ENCODE measurements at places on chromosomes 11 and 22.

DNA sequence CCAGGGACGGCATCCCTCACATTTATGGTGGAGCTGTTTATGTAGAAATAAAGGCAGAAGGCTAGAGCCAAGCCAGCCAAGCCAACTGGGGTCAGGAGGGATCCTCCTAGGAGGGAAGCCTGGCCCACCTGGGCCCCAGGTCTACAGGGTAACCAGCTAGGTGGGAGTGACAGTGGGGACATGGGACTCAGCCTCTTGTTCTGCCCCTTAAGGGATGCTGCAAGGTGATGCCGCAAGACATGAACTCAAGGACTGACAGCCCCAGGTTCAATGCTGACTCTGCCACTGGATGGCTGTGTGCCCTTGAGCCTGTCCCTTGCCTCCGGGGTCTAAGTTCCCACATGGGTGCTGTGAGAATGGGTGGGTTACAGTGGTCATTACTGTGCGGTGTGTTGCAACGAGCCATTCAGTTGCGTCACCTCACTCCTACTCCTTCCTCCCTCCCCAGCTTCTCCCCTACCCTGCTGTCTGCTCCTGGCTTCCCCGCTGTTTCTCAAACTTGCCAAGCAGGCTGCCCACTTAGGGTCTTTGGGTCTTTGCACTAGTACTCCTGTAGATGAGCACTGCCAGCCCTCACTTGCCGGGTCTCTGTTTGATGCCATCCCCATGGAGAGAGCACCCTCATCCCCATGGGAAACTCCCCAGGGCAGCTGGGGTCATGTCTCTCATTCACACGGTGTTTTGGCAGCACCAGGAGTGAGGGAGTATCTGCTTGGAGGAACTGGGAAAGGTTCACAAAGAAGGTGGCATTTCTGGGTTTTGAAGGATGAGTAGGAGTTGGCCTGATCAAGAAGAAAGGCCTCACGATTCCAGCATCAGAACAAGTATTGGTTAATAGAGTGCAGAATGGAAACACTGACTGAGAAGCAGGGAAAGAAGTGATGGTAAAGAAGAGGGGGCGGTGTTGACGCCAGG is 43.0 kb upstream of the RTL6 start:
- DNase-seq: no peak

DNA sequence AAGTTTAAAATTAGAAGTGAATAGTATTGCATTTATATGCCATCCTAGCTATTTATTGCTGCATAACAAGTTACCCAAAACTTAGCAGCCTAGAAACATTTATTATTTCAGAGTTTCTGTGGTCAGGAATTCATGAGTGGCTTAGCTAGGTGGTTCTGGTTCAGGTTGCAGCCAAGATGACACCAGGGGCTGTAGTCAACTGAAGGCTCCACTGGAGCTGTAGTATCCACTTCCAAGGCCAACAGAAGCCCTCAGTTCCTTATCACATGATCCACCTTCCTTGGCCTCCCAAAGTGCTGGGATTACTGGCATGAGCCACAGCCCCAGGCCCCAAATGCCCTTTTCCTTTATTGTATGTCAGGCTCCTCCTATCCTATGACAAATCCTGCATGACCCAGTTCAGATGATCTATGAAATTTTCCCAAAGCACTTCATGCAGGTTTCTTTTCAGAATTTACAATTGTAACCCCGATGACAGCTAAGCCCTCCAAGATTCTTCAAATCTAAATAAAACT is 6.1 kb upstream of the ALG8 start:
- DNase-seq: no peak

DNA sequence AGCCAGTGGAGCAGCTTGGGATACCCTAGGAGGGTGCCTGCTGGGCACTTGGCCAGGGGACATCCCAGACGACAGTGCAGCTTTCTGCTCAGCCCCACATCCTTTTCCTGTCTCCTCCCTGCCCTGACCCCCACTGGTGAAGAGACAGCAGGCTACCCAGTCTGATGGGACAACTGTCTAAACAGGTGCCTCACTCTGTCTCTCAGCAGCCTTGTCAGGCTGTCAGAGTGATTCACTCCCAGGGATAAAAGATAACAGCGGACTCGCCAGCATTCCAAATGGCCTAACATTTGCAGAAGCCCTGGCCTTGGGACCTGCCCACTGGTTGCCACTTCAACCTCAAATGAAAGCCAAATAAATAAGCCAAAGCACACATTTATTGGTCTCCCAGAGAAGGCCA is 318.6 kb upstream of the PLET1 start:
- DNase-seq: no peak

- no peak for DNase-seq
Observed at GRCh38 chr11:70076461-70076931, 1.6 kb upstream of the ANO1 start.

DNA sequence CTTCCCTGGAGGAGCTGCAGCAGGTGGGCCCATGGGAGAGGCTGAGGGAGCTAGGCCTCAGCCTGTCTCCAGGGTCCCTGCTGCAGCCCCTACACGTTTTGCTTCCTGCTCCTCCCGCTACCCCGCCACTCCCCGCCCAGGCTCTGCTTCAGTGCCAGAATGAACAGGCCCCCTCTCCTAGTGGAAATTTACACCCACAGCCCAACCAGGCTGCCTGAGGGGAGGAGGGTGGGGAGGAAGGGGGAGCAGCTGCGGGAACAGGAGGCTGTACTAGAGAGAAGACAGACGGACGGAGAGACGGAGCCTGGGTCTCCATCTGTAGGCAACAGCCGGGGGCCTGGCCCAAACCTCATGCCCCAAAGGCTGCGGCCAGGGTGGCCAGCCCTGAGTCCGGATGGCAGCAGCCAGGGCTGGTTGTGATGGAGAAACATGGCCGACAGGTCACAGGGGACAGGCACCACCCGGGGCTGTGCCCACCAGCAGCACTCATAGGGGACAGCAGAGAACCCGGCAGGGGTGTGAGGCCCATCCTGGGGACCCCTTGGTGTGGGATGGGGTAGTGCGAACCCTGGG is 20.6 kb downstream of the FLRT1 start:
- DNase-seq: no peak

DNA sequence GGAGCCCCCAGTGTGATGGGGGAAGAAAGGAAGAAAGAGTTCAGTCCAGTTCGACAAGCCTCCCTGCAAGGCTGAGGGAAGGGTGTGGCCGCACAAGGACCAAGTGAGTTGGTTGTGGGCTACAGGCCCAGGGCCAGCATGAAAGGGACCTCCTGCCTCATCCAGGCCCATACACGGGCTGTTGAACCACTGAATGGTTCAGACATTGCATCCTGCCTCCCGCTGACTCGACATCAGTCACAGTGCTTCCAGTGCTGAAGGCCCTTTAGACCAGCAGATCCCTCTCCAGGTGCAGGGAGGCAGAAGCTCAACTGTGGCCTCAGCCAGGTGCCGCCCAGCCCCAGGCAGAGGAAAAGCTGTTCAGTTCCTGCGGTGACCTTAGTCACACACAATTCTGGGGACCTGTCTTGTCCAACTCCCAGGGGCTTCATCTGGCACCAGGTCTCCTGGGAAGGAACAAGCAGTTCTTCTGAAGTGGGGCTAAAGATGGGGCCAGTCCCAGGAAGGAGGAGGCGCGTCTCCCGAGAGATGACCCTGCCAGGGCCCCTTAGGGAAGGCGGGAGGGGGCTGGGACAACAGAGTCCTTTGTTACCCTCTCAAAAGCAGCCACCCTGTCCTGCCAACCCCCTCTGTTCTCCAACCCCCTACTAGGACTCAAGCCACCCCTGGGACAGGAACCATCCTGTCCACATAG is 6.6 kb downstream of the ARRB1 start:
- no peak for DNase-seq

DNA sequence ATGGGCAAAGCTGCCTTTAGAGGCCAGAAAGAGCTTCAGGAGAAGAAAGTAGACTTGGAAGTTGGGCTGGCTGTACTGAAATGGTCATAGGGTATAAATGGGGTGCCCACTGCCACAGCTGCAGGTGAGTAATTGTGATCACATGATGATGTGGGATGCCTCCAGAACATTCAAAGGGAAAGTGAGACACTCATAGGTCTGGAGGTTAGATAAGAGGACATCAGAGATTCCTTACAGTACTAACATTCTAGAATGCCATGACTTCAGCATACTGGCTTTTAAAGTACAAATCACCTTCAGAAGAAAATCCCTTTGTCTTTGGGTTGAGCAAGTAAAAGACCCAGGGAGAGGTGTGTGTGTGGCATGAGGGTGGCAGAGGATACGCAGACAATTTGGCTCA is 419.2 kb downstream of the TENM4 start:
- DNase-seq: no peak
